Breast epithelium (tissue), 4 donors: ENCODE measurements at places on chromosomes 4 and X. TPM values are rescaled to one million over a fixed set of nuclear protein-coding genes. Genes with fewer than 3 reads are reported as not detected.

DNA sequence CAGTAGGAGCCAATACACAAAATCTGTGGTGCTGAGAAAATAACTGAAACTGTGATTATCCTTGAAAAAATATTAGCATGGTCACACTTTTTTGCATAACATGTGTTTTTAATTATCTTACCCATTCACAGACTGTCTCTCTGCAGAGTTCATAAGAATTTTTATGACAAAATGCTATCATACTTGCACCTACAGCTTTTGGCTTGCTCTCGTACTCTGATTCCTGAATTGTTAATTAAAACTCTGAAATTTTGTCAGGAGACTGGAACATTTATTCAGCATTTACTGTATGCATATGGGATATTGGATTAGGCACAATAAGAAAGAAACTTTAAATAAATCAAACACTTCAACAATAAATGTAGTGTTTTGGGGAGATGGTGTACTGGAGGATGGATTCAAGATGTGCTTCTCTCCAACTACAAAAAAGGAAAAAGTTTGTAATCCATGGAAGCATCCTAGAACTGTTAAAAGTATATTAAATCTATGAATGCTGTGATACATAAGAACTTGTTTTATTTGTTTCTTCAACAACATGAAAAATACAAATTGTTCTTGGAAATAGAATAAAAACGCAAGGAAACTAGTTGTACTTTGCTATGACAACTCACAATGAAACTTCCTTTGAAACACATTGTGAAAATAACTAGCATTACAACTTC is 260.5 kb downstream of the SPATA18 start:
- no peaks in the 10 kb centered on the region for H3K27me3 ChIP-seq
- H3K36me3 ChIP-seq: no peaks in the 10 kb centered on the region
- H3K4me1 ChIP-seq: no peaks in the 10 kb centered on the region
- DNase-seq: no peak
- no peak overlapping the region for H3K4me3 ChIP-seq

DNA sequence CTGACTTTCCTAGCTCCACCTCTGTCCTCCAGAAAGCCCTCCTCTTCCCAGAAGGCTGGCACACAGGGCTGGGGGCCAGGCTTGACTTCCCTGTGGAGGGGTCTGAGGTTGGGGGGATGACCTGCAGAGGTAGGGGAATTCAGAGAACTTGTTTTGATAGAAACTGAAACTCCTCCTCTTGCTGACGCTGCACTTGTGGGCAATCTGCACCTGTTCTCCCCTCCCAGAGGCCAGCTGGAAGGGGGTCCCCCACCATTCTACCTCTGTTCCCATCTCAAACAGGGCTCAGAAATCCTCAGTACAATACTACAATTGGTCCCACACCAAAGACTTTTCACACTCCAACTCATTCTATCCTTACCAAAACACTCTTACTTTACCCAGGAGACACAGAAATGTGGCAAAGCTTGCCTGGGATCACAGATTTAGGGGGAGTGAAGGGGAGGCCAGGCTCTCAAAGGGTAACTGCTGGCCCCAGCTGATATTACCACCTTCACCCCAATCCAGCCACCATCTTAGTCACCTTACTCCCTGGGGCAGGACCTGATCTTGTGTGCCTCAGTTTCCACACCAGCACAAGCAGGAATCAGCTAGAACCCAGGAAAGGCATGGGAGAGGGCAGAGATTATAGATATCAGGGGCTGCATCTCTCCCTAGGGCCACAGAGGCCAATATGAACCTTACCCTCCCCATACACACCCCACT is 18.5 kb downstream of the OTUD5 start:
- H3K27ac ChIP-seq: peak overlapping the region; percentile 7
- H3K36me3 ChIP-seq: no peaks in the 10 kb centered on the region
- no peak overlapping the region for H3K4me3 ChIP-seq
- H3K27me3 ChIP-seq: peaks cover 48% of the 10 kb centered on the region

DNA sequence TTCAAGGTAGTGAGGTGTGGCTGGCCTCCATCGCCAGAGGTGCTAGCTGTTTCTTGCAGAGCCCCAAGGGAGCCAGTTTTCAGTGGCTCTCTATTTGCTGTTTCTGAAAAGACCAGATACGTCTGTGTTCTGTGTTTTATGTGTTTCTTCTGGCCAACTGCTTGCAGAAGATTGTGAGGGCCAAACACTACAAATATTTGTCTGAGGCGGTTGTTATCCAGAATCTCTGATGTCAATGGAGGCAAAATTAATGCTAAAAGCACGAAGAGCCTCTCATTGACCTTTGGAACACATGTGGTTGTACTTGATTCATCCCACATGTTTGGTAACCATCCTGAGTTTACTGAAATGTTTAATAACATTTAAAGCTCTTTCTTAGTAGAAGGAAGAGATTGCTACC is 113.9 kb downstream of the CT47B1 start:
- no peaks in the 10 kb centered on the region for H3K4me1 ChIP-seq
- H3K27ac ChIP-seq: peak overlapping the region; percentile 44
- H3K27me3 ChIP-seq: no peaks in the 10 kb centered on the region
- no peak overlapping the region for H3K4me3 ChIP-seq

- no peak overlapping the region for H3K4me3 ChIP-seq
- DNase-seq: no peak
- no peaks in the 10 kb centered on the region for H3K36me3 ChIP-seq
Observed at GRCh38 chr4:94676970-94677369, 80.8 kb upstream of the BMPR1B start.

DNA sequence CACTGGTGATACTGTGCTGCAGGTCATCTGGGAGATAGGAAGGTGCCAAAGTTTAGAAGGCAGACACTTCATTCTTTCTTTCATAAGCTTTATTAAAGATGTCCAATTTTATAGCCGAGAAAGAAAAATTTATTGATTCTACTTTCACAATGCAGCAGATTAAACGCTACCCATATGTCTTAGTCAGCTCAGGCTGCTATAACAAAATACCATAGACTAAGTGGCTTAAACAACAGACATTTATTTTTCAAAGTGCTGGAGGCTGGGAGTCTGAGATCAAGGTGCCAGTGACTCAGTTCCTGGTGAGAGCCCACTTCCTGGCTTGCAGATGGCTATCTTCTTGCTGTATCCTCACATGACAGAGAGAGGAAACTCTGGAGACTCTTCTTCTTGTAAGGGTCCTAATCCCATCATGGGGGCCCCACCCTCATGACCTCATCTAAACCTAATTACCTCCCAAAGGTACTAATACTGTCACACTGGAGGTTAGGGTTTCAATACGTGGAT is 33.4 kb upstream of the KLHL34 start:
- H3K4me1 ChIP-seq: no peaks in the 10 kb centered on the region
- no peak for DNase-seq
- peaks cover 22% of the 10 kb centered on the region for H3K27me3 ChIP-seq
- H3K4me3 ChIP-seq: no peak overlapping the region

DNA sequence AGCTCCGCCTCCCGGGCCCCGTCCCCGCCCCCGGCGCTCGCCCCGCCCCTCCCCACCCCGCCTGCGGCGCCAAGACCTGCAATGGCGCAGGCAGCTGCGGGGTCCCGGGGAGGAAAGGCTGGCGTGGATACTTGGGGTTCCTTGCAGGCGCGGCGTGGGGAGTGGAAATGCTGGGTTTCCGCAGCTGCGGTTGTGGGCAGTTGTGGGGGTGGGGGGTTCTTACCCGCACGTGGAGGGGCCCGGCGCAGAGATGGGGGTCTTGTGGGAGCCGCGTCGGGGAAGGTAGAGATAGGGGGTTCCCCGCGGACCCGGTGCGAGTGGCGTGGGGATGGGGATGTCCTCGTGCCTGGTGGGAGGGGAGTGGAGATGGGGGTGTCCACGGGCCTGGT is 680 bp upstream of the ASMTL start:
- H3K27me3 ChIP-seq: no peaks in the 10 kb centered on the region
- H3K4me3 ChIP-seq: peak overlapping the region; percentile 77
- no peaks in the 10 kb centered on the region for H3K36me3 ChIP-seq
- peak overlapping the region; percentile 98 for H3K27ac ChIP-seq
- H3K4me1 ChIP-seq: no peaks in the 10 kb centered on the region

The MFSD8 gene
- 37.7 TPM for total RNA-seq

- H3K4me1 ChIP-seq: no peaks in the 10 kb centered on the region
- H3K27me3 ChIP-seq: no peaks in the 10 kb centered on the region
- DNase-seq: no peak
- no peaks in the 10 kb centered on the region for H3K36me3 ChIP-seq
- H3K4me3 ChIP-seq: no peak overlapping the region
- H3K27ac ChIP-seq: no peak overlapping the region
Observed at GRCh38 chr4:79357365-79357764, 31.5 kb upstream of the NAA11 start.
